ENCODE measurements at places on chromosomes 16 and 17.

- H3K27me3 ChIP-seq = peaks cover 7% of the 10 kb centered on the region
- H3K4me3 ChIP-seq = peak overlapping the region; percentile 70
- DNase-seq = no peak
- peaks cover 2% of the 10 kb centered on the region for H3K4me1 ChIP-seq
- H3K27ac ChIP-seq = no peak overlapping the region
These were observed 1.9 kb downstream of the OR1F1 start for GRCh38 chr16:3189869-3190268.

DNA sequence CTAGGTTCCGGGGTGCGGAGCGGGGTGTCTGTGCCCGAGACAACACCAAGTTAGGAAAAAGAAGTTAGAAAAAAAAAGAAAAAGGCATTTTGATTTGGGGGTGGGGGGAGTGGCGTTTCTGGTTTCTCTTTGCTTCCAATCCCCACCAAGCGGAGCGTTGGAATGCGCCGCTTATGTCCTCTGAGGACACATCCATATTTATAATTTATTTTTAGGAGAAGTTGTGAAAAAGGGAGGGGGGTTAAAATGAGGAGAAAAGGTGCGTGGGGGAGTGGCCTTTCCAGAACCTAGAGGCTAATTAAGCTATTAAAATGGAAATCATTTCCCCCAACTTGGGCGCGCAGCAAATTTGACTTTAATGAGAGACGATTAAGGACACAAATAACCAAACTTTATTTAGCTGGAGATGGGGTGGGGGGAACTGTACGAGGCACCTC lies 232.1 kb downstream of the MRTFB start:
- H3K4me1 ChIP-seq = peaks cover 7% of the 10 kb centered on the region
- H3K27me3 ChIP-seq = peaks cover 4% of the 10 kb centered on the region
- H3K4me3 ChIP-seq = peak overlapping the region; percentile 100

DNA sequence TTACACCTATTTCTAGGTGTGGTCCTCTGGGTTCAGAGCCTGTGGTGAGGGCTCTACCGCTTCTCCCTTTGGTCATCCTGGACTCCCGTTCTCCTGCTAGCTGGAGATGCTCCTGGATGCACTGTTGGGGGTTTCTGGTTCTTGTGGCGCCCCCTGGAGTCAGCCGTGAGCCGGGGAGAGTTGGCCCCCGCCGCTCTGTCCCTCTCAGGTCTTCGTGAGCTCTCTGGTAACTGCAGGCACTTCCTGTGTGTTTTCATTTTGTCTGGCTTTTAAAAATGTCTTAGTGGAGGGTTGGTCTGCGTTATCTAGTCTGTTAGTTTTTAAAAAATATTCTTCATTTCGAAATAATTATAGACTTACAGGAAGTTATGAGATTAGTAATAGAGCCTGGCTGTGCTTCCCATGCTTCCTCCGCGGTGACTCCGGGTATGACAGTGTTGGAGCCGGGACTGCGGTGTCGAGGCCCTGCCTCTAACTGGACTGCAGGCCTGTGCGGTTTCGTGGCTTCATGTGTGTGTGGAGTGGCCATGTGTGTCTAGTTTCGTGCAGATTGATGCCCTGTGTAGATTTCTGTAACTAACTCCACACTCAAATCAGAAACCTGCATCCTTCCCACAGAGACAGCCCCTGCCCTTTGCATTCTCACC lies 78.0 kb upstream of the ZNF750 start:
- DNase-seq = no peak
- no peak overlapping the region for H3K4me3 ChIP-seq
- peaks cover 9% of the 10 kb centered on the region for H3K36me3 ChIP-seq
- no peak overlapping the region for H3K27ac ChIP-seq
- H3K4me1 ChIP-seq = no peaks in the 10 kb centered on the region

DNA sequence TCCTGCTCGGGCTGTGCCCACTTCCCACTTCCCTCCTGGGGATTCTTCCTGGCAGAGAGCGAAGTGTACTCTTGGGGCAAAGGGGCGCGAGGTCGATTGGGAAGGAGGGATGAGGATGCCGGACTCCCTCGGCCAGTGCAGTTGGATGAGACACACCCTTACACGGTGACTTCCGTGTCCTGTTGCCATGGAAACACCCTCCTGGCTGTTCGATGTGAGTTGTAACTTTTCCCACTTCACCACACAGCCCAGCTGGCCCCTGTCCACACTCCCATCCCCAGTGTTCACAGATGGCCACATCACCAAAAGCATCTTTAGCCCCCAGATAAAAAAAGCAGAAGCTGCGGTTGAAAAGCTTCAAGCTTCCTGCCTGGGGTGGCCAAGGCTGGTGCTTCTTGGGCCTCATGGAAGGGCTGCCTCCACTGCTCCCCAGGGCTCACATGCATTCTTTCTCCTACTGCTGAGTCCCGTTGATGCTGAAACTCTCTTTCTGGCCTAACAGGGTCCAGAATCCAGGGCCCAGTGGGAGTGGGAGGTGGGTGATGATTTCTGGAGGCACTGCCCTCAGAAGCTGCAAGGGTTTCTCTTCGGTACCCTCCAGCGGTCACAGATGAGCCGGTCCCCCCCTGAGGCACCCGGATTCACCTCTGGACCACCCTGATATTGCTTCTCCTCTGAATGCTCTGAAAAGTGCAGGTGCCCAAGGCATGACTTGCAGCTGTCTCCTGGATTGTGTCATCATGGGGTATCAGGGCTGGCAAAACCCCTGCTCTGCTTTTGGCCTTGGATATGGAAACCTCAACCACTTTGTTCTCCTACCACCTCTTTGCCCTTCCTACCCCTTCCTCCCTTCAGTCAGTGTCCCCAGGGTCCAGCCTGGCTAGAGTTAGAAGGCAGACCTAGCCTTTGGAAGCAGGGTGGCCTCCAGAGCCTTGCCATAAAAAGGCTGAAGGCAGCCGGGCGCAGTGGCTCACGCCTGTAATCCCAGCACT lies 2.2 kb upstream of the TRAF4 start:
- no peak overlapping the region for H3K27ac ChIP-seq
- H3K36me3 ChIP-seq = peaks cover 8% of the 10 kb centered on the region
- H3K4me1 ChIP-seq = peaks cover 9% of the 10 kb centered on the region
- no peaks in the 10 kb centered on the region for H3K27me3 ChIP-seq

- H3K27me3 ChIP-seq = no peaks in the 10 kb centered on the region
- peaks cover 2% of the 10 kb centered on the region for H3K4me1 ChIP-seq
- DNase-seq = peak; percentile 9
- H3K4me3 ChIP-seq = no peak overlapping the region
- H3K27ac ChIP-seq = no peak overlapping the region
- no peaks in the 10 kb centered on the region for H3K36me3 ChIP-seq
These were observed 45.8 kb downstream of the VPS35L start for GRCh38 chr16:19601083-19601976.

- no peaks in the 10 kb centered on the region for H3K4me1 ChIP-seq
- no peaks in the 10 kb centered on the region for H3K36me3 ChIP-seq
- no peak for DNase-seq
These were observed 224.9 kb downstream of the CA10 start for GRCh38 chr17:51933647-51934046.

GRCh38 chr17:77704048-77704815 lies 254.3 kb upstream of the TNRC6C start:
- no peaks in the 10 kb centered on the region for H3K4me1 ChIP-seq
- no peak for DNase-seq
- H3K36me3 ChIP-seq = peaks cover 3% of the 10 kb centered on the region
- H3K27me3 ChIP-seq = no peaks in the 10 kb centered on the region
- no peak overlapping the region for H3K4me3 ChIP-seq
- H3K27ac ChIP-seq = no peak overlapping the region

DNA sequence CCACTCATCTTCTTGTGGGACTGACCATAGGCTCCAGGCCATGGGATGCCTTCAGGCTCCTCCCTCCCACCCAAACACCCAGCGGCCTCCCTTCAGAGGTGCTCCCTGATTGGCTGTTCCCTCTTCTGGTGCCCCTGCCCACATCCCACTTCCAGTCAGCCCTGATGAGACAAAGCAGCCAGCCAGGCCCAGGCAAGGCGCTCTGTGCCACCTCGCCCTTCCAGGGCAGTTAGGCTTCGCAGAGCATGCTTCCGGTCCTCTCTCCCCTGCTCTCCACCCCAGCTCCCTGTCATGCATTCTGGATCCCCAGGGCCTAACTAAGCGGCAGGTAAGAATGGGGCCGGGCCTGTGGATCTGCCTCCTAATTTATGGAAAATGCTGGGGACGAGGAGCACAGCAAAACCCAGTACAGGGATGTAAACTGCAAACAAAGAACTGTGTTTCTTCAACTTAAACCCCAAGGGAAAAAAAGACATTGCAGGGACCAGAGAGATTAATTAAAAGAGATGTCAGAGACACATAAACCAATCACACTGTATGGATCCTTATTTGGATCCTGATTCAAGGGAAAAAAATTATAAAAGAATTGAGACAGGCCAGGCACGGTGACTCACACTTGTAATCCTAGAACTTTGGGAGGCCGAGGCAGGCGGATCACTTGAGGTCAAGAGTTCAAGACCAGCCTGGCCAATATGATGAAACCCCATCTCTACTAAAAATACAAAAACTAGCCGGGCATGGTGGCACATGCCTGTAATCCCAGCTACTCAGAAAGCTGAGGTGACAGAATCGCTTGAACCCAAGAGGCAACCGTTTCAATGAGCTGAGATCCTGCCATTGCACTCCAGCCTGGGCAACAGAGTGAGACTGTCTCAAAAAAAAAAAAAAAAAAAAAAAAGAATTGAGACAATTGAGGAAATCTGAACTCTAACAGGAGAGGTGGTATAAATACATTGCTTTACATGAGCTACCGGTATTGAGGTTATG lies 26.0 kb downstream of the ZDHHC7 start:
- no peak for DNase-seq
- H3K27me3 ChIP-seq = no peaks in the 10 kb centered on the region
- H3K36me3 ChIP-seq = peaks cover 16% of the 10 kb centered on the region
- H3K4me1 ChIP-seq = no peaks in the 10 kb centered on the region
- H3K27ac ChIP-seq = no peak overlapping the region

DNA sequence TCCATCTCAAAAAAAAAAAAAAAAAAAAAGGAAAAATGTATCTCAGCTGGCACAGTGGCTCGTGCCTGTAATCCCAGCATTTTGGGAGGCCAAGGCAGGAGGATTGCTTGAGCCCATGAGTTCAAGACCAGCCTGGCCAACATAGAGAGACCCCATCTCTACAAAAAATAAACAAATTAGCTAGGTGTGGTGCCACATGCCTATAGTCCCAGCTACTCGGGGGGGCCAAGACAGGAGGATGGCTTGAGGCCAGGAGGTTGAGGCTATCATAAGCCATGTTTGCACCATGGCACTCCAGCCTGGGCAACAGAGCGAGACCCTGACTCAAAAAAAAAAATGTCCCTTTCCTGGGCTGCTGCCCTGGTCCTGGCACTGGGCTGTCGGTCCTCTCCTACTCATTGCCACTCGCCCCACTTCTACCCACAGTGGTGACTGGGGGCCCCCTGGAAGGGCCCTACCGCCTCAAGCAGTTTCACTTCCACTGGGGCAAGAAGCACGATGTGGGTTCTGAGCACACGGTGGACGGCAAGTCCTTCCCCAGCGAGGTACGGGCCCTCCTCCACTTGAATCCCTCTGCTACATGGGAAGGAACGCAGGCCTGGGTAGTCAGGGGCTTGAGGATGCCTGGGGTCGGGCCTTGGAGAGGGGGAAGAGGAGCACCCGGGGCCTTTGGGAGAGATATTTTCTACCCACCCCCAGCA lies 6.1 kb downstream of the CA7 start:
- H3K27ac ChIP-seq = no peak overlapping the region
- H3K4me3 ChIP-seq = no peak overlapping the region
- 0 out of 2 replicates have a peak, but pooled peaks cover 2% of the 10 kb centered on the region for H3K4me1 ChIP-seq
- peaks cover 8% of the 10 kb centered on the region for H3K27me3 ChIP-seq
